Activated T-helper 17 cell treated with anti-CD3 and anti-CD28 coated beads, Interleukin-2, amount 50 U/mL, for 72 hours (primary cell): ENCODE measurements at places on chromosomes 12 and 14. TPM values are rescaled to one million over a fixed set of nuclear protein-coding genes. Genes with fewer than 3 reads are reported as not detected.

C12orf56 gene
- total RNA-seq, result not detected

DNA sequence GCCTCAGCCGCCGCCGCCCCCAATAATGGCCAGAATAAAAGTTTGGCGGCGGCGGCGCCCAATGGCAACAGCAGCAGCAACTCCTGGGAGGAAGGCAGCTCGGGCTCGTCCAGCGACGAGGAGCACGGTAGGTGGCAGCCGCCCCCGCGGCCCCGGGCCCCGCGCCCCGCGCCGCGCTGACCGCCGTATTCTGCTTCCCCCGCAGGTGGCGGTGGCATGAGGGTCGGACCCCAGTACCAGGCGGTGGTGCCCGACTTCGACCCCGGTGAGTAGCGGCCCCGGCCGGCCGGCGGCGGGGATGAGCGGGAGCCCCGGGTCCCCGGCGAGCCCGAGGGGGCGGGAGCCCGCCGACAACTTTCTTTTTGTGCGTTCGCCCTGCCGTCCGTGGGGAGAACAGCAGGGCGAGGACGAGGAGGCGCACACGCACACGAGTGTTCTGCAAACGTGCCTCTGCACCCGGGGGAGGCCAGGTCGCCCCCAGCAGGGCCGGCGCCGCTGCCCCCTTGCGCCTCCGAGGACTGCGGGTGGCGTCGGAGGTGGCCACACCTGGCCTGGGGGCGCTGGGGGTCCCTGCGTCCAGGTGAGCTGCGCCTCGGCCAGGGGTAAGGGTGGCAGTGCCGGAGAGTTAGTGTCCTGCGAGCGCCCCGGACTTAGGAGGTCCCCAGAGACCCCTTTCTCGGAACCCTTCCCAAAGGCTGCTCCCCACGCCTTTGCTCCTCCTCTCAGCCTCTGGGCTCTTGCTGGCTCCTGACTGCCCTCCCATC lies 794 bp downstream of the RCOR1 start:
- ATAC-seq, result peak; percentile 7

GRCh38 chr14:23376482-23377197 lies at the start of gene CMTM5:
CMTM5 (plus strand) TSS chr14:23377046; CDS start chr14:23377252, 206 bp downstream.
- ATAC-seq, result no peak

CFAP73 gene
- 1.2 TPM for total RNA-seq

MYH6 gene
- total RNA-seq, result 0.71 TPM

DNA sequence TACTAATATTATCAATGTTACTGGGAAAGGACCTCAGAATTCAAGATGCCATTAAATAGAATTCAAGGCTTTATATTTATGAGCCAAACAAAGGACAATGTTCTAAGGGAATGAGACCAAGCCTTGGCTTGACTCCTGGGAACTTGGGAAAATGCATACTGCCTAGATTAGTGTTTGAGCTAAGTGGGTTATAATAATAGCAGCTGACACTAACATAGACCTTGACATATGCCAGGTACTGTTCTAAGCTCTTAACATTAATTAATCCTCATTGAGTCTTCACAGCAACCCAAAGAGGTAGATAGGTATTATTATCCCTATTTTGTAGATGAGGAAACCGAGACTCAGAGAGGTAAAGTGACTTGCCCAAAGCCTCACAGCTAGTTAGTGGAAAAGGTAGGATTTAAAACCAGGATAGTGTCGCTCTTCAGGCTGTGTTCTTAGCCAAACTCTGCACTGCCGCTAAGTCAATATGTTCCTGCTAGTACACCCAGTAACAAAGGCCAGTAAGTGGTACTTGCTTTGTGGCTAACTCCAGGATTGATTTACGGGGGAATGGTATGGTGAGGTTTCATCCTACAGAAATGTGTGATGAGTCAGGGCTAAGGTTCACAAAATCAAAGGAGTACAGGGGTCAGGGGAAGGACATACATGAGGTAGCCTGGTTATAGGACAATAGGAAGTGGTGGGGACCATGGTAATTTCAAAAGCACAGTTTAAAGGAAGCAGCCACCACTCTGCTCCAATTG lies 35.8 kb upstream of the PRKAB1 start:
- ATAC-seq, result no peak

- no peak for ATAC-seq
Measured at GRCh38 chr12:89163918-89164317, 188.4 kb downstream of the DUSP6 start.

ANKRD33 gene
- total RNA-seq, result not detected
